ENCODE measurements at places on chromosomes 11 and 22. TPM values are rescaled to one million over a fixed set of nuclear protein-coding genes. Genes with fewer than 3 reads are reported as not detected.

Gene SLC22A12
- total RNA-seq, result not detected

Gene UCP3
- total RNA-seq, result 4.3 TPM

Gene OR52W1
- total RNA-seq, result not detected

Gene MYOD1
- total RNA-seq, result not detected

Gene TIMP3
- total RNA-seq, result 3.2 TPM

GRCh38 chr11:23404225-23405160, 544.2 kb upstream of the CCDC179 start:
- no peak for DNase-seq

GRCh38 chr11:9250139-9250582, 15.0 kb downstream of the DENND5A start:
- no peak for DNase-seq

GRCh38 chr11:133343951-133344350, 188.3 kb downstream of the OPCML start:
- DNase-seq, result no peak

DNA sequence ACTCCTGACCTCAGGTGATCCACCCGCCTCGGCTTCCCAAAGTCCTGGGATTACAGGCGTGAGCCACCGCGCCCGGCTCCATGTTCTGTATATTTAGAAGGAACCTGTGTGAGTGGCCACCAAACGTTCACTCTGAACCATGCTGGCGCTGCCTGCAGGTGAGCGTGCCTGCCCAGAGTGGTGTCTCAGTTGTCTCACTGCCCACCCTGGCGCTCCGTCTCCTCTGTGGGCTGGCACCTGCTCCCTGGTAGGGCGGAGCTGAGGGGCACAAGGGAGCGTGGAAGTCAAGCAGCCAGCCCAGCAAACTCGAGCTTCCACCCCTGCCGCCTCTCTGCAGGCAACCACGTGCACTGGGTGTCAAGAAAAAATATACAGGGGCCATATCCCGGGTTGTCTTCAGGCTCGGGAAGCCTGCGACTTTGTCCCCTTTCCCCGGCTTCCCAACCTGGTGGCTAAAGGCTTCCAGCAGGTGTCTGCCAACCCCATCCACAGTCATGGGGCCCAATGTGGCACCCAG, 16.7 kb downstream of the TXN2 start:
- no peak for DNase-seq
